AG10803 (cell line): ENCODE measurements at places on chromosomes 11 and 22.
A peak's percentile ranks its signal among the peaks of the same experiment; 100 is the strongest.

DNA sequence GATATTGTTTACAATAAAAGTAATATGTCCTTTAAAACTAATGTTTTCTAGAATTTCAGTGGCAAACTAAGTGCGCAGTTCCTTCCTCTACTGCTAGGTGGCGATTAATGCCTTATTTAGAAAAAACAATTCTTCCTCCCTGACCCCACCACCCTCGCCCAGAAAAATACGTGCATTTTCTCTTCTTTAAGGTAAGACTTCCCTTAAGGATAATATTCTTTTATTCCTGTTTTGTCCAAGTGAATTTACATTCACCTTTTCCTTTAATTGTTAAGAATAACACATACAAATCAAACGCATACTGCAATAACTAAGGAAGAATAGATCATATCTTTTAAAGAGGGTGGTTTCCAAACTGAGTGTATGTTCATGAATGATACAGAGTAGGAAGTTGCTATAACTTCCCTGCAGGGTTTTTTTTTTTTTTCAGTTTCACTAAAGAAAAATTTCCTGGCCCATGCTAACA is 17.0 kb upstream of the PSMA1 start:
- DNase-seq: peak; percentile 8

GRCh38 chr11:106391771-106392420 is 314.4 kb downstream of the AASDHPPT start:
- DNase-seq: peak; percentile 78

DNA sequence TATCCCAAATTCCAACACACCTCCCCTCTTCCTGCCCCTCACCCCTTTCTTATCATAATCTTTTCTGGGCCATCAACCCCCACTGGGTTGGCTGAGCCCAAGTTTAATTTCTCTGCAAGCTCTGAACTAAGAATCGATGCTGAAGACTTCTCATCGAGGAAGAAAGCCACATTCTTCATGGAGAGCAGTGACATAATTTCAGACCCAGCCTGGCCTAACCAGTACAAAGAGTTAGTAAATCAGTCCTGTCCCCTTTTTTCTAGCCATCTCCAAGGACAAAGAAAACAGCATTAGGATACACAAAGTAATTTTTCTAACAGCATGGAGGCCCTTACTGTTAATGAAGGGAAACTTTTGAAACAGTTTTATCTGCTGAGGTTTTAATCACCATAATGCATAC is 45.0 kb downstream of the KCNJ1 start:
- no peak for DNase-seq

- no peak for DNase-seq
Observed at GRCh38 chr11:35318309-35318708, 101.0 kb downstream of the SLC1A2 start.

- DNase-seq: no peak
Observed at GRCh38 chr22:41758231-41758630, 42.2 kb upstream of the CCDC134 start.

- no peak for DNase-seq
Observed at GRCh38 chr11:102784380-102784779, 4.0 kb upstream of the MMP10 start.

GRCh38 chr11:17550450-17551346 is 3.6 kb downstream of the OTOG start:
- DNase-seq: no peak

DNA sequence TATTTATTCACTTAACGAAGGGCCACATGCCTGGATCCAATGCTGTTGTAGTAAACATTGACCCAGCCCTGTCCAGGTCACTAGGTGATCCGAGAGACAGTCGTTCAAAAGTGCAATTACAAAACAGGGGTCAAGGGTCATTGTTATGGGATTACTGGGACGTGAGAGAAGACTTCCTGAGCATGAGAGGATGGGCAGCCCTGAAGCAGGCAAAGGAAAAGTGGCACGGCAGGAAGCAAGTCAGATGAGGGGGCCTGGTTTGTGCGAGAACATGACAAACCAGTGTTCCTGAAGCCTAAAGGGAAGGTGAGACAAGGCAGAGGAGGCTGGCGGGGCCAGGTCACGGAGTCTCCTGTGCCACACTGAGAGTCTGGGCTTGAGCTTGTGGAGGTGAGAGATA is 15.8 kb upstream of the MMP20 start:
- no peak for DNase-seq

- no peak for DNase-seq
Observed at GRCh38 chr11:17529844-17530185, 14.4 kb downstream of the USH1C start.

GRCh38 chr22:46578251-46578823 is 40.9 kb upstream of the CELSR1 start:
- DNase-seq: no peak

- no peak for DNase-seq
Observed at GRCh38 chr11:75292943-75293342, 52.4 kb downstream of the TPBGL start.

GRCh38 chr11:112132737-112133136 is 31.2 kb downstream of the IL18 start:
- DNase-seq: no peak

- DNase-seq: no peak
Observed at GRCh38 chr11:68303083-68303482, 9.3 kb upstream of the LRP5 start.

GRCh38 chr11:129814244-129815014 is 1.2 kb upstream of the TMEM45B start:
- no peak for DNase-seq

DNA sequence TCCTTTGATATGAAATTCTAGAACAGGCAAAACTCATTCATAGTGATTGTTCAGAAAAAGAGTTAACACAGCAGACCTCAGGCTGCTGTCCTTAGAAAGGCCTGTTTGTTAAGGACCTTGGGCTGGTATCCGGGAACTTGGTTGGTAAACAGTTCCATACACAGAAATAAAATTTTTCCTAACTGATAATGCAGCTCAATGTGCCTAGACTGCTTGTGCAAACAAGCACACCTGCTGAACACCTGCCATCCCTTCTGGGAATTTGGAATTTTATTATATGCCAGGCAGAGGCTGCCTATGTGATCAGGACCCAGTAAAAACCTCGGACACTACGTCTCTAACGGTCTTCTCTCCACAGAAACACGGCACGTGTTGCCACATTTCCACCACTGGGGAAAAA is 11.5 kb downstream of the THAP12 start:
- no peak for DNase-seq

DNA sequence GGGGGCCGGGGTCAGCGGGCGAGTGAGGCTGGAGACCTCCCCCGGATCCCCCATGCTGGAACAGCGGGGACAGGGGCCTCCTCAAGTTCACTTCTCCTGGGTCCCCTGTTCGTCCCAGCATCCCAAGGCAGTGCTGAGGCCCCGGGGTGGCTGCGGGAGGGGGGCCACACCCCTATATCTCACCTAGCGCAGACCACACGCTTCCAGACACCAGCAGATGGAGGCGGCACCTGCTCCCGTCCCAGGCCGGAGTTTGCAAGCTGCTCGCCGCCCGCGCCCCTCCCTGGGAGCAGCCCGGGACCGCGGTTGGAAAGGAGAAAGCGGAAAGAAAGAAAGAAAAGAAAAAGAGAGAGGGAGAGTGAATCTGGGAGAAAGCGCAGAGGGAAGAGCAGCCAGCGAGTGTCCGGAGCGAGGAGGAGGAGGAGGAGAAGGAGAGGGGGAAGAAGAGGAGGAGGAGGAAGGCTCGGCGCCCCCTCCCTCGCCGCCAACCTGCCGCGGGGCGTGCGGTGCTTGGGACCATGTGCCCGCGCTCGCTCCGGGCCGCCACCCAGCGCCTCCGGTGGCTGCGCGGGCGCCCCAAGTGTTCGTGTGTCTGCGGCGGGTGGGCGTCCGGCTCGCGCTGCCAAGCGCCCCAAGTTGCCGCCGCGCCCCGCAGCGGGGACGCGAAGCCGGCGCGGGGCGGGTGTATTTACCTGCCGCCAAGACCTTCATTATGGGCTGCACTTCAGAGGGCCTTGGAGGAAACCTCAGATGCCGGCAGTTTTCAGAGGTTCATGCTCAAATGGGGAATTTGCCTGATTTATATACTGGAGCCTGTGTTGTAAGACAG is at the start of gene LIF:
Gene LIF (minus strand): TSS at position 775 of the 829 bp plus-strand sequence. CDS start 64 bp downstream, at position 711.
- peak; percentile 44 for DNase-seq

DNA sequence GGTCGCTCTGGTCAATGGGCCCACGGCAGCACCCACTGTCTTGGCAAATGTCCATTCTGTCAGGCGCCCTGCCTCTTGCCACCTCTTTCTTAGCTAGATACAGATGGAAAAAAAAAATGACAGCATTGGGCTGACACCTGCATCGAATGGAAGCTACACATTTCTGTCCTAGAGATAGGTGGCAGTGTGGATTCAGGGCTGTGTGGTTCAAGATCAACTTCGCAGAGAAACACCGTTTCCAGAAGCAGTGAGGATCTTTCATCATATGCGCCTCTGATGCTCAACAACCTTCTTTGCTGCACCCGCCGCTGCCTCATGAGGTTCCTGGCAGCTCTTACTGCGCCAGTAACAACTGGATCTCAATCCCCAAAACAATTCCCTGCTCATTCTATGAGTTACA is 236.3 kb downstream of the KIRREL3 start:
- DNase-seq: peak; percentile 29

DNA sequence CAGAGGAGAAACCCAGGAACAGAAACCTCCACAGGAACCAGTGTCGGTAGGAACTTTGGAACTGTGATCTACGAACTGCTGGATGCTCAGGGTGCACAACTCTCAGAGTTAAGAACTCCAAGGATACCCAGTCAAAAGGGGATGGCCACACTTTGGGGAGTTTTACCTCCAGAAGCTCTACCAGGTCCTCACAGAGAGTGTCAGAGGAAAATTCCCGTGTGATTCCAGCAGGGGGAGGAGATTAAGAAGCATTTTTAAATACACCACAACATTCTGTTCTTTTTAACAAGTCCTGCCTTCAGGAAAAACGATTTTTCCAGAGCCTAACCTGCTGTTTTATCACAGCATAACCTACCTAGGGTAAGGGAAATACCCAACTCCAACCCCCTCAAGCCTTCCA is 104.0 kb downstream of the SOX6 start:
- peak; percentile 1 for DNase-seq

DNA sequence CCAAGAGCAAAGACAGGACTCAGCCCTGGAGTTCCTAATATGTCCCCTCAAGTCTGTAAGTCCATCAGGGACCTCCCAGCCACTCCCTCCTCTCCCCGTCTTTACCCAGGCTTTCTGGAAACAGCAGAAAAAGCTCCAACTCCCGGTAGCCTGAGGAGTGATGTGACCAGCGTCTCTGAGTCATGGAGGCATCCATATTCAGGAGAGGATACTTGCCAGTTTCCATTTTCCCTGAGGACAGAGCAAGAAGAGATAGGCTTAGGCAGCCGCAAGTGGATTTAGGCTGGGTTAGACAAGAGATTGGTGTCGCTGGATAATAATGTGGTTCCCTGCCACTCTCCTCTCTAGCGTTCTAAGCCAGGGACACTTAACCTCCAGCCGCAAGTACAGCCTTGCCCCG is 206.6 kb downstream of the GRIK4 start:
- DNase-seq: no peak

- no peak for DNase-seq
Observed at GRCh38 chr22:18999008-18999407, 62.9 kb upstream of the PRODH start.

- no peak for DNase-seq
Observed at GRCh38 chr11:11230802-11231562, 122.1 kb downstream of the CSNK2A3 start.

GRCh38 chr11:96189351-96189750 is 153.6 kb downstream of the MAML2 start:
- DNase-seq: no peak

DNA sequence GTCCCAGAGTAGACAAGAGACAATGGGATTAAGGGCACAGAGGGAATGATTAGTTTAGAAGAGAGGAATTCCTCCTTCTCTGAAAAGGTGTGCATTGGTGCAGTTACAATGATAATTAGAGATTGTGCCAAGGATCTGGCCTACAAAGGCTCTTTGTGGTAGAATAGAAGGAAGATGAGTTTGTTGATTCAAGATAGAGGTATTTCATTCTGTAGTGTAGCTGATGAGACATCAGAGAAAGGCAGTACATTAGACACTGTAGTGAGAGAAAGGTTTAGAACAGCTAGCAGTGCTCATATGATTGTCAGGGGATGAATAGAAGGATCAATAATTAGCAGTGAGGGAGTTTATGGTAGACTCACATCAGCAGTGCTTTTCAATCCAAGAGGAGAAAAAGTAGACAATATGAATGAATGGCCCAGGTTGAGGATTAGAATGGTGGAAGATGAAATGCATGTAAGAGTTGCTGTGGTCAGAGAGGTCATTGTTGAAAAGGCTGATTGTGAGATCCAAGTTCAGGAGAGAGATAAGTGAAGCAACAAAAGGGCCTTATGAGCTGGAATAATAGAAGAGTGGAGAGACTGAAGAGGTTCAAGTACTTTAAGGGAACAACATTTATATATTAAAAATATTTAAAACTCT is 28.9 kb downstream of the SIK2 start:
- DNase-seq: no peak

GRCh38 chr11:79973721-79974617 is 533.1 kb upstream of the TENM4 start:
- DNase-seq: peak; percentile 49
